Spleen (tissue), 13 donors: ENCODE measurements at places on chromosomes 7 and 10. TPM values are rescaled to one million over a fixed set of nuclear protein-coding genes. Genes with fewer than 3 reads are reported as not detected.

The KLF14 gene
- 1.0 TPM for total RNA-seq

The CYP2C19 gene
- not detected for total RNA-seq

The SPDYE9 gene
- not detected for total RNA-seq

The ACTL6B gene
- total RNA-seq: not detected

GRCh38 chr10:44343843-44344242, 41.1 kb downstream of the CXCL12 start:
- no peak for DNase-seq

DNA sequence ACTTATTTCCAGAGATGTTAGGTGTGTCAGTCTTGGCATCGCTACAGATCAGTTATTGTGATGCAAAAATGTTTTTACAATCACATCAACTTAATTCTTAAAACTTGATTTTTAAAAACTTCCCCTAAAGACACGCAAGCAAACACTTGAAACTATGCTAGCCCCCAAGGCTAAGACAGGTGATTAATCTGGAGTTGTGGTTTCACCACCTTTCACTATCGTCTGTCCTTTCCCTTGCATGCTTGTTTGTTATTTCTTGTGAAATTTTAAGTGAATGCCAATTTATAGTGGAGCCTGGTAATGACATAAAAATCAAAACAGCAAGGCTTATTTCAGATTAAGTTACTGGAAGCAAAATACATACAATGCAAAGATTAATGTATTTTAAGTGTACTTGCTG, 70.4 kb downstream of the SLC35B4 start:
- DNase-seq: no peak

GRCh38 chr10:112934193-112934592, 15.9 kb upstream of the TCF7L2 start:
- DNase-seq: no peak

GRCh38 chr10:4549139-4549653, 276.8 kb upstream of the AKR1E2 start:
- no peak for DNase-seq
